ENCODE measurements at places on chromosomes 16 and 17.

- DNase-seq, result no peak
Measured at GRCh38 chr16:67176662-67177061, 6.3 kb downstream of the NOL3 start.

GRCh38 chr17:81073967-81074839 lies 39.3 kb downstream of the BAIAP2 start:
- no peak for DNase-seq

GRCh38 chr17:6642592-6642991 lies 1.7 kb downstream of the TXNDC17 start:
- no peak for DNase-seq

DNA sequence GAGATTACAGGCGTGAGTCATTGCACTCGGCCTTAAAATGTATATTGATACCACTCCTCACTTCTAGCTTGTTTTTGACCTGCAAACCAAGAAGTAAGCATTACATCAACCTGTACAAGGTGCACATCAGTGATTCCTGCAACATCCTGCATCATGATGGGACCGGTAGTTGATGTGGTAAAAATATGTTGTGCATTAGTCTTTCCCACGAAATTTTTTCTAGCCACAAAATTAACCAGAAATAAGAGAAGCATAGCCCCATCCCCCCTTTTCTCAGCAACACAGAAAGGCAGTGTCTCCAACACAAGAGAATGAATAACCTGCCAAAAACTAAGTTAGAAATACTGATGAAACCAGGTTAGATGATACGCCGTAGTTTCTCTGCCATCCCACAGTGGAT lies 21.1 kb upstream of the NSMCE1 start:
- no peak for DNase-seq

GRCh38 chr17:3988297-3989040 lies 24.2 kb upstream of the ATP2A3 start:
- no peak for DNase-seq

- peak; percentile 67 for DNase-seq
Measured at GRCh38 chr17:40547079-40547784, 18.0 kb downstream of the CCR7 start.

- no peak for DNase-seq
Measured at GRCh38 chr16:11136600-11136999, 119.4 kb downstream of the SOCS1 start.

GRCh38 chr16:69812688-69813014 lies 50.5 kb downstream of the WWP2 start:
- DNase-seq, result no peak

DNA sequence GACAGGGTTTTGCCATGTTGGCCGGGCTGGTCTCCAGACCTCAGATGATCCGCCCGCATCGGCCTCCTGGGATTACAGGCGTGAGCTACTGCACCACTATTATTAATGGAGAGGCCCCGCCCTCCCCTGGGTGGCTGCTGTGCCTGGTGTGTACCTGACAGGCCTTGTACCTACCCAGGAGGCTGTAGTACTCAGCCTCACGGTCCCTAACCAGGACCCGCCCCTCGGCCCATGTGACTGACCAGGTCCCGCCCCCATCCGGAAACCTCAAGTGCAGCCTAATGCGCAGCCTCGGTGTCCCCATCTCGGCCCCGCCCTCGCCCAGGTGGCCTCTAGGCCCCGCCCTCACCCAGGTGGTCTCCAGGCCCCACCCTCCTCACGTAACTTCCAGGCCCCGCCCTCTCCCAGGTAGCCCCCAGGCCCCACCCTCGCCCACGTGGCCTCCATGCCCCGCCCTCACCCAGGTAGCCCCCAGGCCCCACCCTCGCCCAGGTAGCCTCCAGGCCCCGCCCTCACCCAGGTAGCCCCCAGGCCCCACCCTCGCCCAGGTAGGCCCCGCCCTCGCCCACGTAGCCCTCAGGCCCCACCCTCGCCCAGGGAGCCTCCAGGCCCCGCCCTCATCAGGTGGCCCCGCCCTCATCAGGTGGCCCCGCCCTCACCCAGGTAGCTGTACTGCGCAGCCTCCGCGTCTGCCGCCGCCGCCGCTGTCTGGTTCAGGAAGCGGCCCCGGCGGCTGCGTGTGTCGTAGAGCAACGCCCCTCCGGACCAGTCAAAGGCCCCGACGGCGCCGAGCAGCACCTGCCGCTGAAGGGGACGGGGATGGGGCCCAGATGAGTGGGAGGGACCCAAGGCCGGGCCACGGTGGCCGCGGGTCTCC lies 31.0 kb downstream of the HASPIN start:
- peak; percentile 76 for DNase-seq

DNA sequence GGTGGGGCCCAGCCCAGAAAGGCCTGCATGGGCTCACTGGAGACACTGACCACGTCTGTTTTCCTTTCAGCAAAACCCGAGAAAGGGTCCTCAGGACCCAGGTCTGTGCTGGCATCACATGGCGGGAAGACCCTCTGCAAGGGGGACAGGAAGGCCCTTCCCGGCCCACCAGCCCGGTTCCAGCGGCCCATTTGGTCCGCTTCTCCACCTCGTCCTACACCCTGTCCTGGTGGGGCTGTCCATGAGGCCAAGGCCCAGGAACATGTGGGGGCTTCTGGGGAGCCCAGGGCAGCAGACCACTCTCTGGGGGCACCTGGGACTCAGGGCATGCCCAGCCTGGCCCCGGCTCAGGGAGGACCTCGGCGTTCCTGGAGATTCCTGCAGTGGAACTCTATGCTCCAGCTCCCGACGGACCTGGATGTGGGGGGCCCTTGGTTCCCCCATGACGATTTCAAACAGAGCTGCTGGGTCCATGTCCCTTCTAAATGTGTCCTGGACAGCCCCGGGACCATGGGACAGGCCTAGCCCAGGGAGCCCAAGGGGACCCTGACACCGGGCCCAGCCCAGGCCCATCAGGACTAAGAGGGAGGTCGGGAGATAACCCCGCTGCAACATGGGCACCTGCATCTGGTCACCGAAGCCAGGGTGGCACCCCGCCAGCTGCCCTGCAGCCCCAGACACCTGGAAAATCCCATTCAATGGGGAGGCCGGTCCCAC lies 26.4 kb upstream of the KSR1 start:
- DNase-seq, result no peak

GRCh38 chr16:53131050-53131362 lies 76.2 kb downstream of the CHD9 start:
- DNase-seq, result no peak

GRCh38 chr16:86685076-86685475 lies 106.7 kb downstream of the FOXL1 start:
- DNase-seq, result no peak

DNA sequence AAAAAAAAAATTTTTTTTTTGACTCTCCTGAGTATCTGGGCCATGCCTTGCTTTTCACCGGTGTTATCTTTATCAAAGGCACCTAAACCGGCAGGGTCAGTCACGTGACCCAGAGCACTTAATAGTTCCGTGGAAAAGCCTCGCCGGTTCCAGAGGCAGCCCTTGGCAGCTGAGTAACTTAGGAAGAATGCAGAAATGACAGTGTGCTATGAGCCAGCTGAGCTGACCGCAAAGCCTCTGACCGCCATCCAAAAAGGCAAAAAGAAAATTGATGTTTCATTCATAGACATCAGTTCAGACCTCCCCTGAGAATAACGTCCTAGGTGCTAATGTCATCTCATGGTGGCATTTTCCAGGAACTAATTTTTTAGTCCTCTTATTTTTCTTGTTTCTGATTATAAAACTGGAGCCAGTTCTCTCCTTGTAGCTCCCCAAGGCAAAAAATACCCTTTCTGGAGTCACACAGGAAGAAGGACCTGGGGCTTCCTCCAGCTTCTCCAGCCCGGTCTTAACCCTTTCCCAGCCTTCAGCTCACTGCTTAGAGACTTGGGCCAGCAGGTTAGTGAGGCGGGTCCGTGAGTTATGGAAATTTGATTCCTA lies 122.6 kb downstream of the SOCS1 start:
- DNase-seq, result no peak

DNA sequence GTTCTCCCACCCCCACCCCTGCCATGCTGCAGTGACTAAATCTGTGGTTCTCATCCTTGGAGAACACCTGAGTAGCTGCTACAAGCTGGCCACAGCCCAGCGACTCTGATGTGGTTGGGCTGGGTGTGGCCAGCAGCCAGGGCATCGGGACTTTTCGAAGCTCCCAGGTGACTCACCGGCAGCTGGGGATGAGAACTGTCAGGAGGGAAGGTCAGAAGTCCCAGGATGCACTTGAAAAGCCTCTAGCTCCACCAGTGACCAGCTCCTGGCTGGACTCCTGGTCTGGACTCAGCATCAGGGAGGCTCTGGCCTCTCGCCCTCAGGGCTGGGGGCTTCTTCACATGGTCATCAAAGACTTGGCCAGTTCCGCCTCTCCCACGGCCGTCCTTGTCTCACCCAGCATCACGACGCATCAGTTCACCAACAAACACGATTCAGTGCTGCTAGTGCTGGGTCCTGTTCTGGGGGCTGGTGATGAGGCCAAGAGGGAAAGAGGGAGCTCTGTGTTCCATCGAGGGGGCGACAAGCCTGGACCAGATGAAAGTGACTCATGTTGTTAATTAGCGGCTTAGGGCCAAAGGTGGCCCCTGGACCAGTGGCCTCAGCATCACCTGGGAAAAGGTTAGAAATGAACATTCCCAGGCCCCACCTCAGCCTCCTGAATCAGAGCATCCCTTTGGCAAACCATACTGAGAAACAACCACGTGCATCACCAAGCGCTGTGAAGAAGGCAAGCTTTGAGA lies 3.9 kb upstream of the C17orf99 start:
- DNase-seq, result no peak

- DNase-seq, result peak; percentile 72
Measured at GRCh38 chr17:82449131-82449882, 1.2 kb downstream of the CYBC1 start.

- DNase-seq, result no peak
Measured at GRCh38 chr17:38534498-38534885, 71.3 kb downstream of the SRCIN1 start.

- peak; percentile 21 for DNase-seq
Measured at GRCh38 chr17:17300624-17301568, 2.3 kb upstream of the NT5M start.

- no peak for DNase-seq
Measured at GRCh38 chr16:81094771-81095251, 1.4 kb downstream of the GCSH start.
